Activated naive CD4-positive, alpha-beta T cell treated with anti-CD3 and anti-CD28 coated beads, Interleukin-2, amount 50 U/mL, for 16 hours (primary cell): ENCODE measurements at places on chromosomes 3 and 15.

DNA sequence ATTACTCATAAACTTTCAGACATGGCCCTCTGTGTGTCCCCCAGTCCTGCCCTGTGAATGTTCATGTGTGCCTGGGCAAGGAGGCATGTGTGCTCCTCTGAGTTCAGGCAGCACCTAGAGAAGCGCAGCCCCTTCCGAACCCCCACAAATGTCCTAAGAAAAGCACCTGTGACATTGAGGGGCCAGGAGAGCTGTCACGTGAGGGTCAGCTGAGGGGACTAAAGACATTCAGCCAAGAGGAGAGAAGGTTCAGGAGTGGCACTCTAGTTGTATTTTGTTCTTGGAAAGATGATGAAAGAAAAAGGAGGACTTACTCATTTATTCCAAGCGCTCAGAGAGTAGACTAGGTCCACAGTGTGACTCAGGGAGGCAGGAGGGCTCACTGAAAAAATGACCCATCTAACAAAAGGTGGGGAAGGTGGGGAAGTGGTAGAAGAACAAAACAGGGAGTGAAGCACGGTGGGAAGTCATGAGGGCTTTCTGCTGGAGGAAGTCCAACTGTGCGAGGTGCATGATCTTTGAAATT, 28.1 kb upstream of the ELP6 start:
- DNase-seq: no peak

- no peak for DNase-seq
Measured at GRCh38 chr3:157543501-157544035, 40.4 kb upstream of the VEPH1 start.

- no peak for DNase-seq
Measured at GRCh38 chr15:59105854-59106253, 908 bp downstream of the CCNB2 start.

DNA sequence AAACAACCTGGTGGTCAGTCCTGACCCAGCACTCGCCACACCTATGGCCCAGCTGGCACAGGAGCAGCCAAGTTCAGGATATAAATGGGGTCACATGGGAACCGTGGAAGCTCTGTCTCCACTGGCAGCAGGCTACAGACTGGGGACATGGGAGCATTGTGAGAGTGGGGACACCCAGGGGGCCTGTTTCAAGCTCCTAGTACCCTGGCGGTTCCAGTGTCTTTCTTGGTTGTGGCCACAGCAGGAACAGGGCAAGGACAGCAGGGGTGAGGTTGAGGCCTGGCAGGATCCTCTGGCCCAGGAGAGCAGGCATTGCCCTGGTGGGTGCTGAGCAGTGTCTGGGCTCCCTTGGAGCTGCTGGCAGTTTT, 1.9 kb downstream of the CSK start:
- no peak for DNase-seq

DNA sequence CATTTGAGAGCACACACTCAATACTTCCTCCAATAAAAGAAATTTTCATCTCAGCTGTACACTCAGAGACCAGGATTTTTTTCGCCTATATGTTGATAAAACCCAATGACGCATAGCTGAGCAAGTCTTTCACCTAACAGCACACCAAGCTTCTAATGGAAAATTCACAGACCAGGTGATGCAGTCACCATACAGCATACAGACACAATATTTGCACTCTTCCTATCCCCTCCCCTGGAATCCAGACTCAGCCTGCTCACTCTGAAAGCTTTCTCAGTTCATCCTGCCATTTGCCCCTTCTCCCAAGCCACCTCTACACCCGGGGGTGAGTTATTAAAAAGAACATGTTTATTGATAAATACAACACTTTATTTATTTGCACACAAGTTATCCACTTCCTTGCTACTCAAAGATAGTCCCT, 1.7 kb downstream of the TBC1D5 start:
- no peak for DNase-seq

GRCh38 chr3:172635588-172635987, 75.3 kb downstream of the NCEH1 start:
- DNase-seq: no peak

GRCh38 chr15:85980946-85981345, 98.7 kb upstream of the AGBL1 start:
- no peak for DNase-seq

DNA sequence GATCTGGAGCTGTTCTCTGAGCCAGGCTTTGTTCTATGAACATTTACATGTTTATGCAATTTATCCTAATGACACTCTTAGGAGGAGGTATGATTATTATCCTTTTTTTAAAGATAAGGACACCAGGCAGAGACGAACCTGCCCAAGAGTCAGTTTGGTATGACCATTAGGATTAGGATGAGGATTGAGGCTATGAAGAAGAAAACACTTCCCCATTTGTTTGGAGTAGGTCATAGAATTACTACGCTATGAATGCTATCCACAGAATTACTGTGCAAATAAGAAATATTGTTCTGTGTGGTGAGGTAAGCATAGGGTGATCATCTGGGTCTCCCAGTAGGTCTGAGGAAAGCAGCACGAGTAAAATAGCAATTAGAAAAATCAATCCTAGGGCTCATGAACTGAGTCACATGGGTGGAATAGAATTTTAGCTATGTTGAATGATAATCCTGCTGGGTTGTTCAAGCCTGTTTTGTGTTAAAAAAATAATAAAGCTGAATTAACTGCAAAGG, 23.9 kb downstream of the EIF4E3 start:
- no peak for DNase-seq

- no peak for DNase-seq
Measured at GRCh38 chr3:101902041-101902440, 52.7 kb downstream of the NFKBIZ start.

GRCh38 chr3:123489400-123490004, 40.6 kb upstream of the ADCY5 start:
- DNase-seq: peak; percentile 28

- DNase-seq: no peak
Measured at GRCh38 chr3:185797993-185798830, 26.6 kb downstream of the IGF2BP2 start.

DNA sequence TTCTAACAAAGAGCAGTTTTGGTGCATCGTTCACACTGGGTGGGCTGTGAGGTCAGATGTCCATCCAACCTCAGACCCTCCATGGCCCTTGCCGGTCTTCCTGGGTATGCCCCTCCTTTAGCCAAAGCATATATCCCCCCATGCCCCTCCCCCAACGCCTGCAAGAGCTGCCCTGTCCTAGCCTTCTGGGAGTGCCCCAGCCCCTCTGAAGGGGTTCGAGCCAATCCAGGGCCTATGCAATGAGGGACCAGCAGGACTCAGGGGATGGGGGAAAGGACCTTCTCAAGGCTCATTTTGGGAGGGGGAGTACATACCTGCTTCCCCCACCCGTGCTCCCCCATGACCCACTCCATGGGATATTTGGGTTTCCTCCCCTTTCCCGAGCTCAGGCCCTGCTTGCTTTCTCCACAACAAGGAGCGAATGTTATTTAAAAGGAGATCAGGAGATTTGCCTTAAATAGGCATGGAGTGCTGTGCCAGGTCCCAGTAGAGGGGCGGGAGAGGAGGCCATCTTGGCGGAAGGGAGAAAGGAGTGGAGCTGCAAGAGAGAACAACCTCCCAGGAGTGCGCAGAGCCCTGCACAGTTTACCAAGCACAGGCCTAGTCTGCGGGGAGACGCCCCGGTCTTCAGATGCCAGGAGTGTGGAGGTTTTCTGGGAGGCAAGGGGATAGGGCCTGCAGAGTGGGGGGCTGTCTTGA, 18.2 kb downstream of the PIF1 start:
- DNase-seq: no peak

GRCh38 chr3:118765636-118766305, 268.9 kb downstream of the IGSF11 start:
- no peak for DNase-seq

DNA sequence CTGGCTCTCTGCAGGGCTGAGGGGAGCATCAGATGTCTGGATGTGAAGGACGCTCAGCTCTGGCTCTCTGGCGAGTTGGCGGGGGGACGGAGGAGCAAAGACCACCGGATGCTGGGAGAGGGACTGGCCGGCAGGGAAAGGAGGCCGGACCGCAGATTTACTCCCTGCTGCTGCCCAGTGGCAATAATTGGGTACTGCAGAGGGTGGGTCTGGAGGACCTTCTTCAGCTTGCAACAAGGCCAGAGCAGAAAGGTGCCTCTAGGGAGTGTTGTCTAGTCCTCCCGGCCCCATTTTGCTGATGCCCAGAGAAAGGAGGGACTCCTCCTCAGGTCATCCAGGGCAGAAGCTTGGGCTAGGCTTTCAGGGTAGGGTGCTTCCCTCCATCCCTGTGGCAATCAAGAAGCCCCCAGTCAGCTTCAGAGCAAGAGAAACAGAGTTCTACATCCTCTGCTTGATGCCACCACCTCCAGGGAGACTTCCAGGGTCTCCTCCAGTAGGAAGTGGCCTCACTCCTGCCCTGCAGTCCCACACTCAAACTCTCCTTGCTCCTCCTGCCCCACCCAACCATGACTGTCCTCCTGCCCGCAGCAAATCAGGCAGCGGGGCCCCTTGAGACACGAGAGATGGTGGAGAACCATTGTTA, 20.3 kb upstream of the CSPG4 start:
- DNase-seq: peak; percentile 42

GRCh38 chr15:74228723-74229081, 7.4 kb upstream of the CCDC33 start:
- DNase-seq: no peak

DNA sequence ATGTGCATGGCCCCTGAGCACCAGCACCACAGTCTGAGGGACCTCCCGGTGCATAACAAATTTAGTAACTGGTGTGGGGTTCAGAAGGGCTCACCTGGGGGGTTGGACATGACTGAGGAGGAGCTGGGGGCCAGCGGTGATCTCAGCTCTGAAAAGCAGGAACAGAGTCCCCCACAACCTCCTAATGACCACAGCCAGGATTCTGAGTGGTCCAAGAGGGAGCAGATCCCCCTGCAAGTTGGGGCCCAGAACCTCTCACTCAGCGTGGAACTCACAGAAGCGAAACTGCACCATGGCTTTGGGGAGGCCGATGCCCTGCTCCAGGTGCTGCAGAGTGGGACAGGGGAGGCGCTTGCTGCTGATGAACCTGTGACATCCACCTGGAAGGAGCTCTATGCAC, 43.0 kb downstream of the CDAN1 start:
- DNase-seq: no peak
